ENCODE measurements at places on chromosomes 7 and 10.

DNA sequence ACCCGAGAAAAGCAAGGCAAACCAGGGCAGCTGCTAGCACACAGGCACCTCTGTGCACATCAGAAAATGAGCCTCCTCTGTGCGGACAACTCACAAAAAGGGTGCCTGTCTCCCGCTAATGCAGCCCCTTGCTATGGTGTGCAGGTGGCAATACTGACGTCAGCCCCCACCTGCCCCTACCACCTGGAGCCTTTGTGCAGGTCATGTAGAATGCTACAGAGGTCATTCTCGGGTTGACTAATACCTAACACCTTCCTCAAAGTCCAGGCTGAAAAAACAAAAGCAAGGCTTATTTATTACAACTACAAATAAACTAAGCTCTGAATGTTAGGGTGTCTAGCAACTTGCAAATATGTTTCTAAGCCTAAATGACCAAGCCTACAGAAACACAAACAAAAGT is 13.9 kb downstream of the PIP4K2A start:
- no peak for DNase-seq

- no peak for DNase-seq
Observed at GRCh38 chr10:119480667-119481066, 61.9 kb downstream of the RGS10 start.

- no peak for DNase-seq
Observed at GRCh38 chr7:468681-469562, 50.7 kb downstream of the PDGFA start.

DNA sequence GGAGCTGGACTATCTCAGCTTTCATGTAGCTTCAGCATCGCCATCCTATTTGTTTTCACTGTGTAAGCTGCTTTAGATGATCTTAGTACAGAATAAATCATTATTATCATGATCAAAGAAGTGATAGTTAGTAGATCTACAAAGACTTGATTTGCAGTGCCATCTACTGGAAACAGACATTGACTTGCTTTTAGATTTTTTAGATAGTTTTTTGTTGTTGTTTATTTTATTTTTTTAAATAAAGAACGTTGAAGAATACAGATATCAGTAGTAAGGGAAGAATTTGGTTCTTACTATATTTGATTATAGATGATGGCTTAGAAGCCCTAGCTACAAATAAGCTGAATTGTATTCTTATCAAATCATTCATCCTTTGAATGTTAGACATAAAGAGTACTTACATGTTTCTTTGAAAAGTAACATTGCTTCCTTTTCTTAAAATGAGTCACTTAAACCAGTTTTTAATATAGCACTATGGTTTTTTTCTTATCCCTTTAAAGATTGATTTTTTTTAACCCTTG is 6.3 kb upstream of the SFMBT2 start:
- no peak for DNase-seq

GRCh38 chr7:1532456-1533254 is 2.2 kb downstream of the MAFK start:
- DNase-seq = no peak

- DNase-seq = no peak
Observed at GRCh38 chr7:134307320-134307719, 9.4 kb downstream of the SLC35B4 start.

DNA sequence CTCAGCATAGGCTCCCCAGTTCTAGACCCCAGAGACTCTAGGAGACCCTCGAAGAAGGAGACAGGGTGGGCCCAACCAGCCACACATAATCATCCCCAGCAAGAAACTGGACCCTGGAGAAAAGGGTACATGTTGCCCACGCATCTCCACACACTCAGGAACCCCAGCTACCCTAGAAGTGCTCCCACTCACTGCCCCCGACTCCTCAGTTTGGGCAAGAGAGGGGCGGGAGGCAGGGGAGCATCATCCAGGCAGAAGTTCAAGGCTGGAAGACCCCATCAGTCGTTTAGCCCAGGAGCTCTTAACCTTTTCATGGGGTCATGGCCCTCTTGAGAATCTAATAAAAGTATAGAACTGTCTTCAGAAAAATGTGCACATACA is 1.8 kb upstream of the ZNF467 start:
- no peak for DNase-seq

DNA sequence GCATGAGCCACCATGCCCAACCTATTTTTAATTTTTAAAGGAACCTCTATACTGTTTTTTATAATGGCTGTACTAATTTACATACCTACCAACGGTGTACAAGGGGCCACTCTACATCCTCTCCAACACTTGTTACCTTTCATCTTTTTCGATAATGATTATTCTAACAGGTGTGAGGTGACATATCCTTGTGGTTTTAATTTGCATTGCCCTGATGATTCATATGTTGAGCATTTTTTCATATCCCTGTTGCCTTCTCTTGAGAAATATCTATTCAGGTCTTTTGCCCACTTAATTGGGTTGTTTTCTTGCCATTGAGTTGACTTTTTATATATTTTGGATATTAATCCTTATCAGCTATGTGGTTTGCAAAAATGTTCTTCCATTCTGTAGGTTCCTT is 167.0 kb downstream of the CTTNBP2 start:
- DNase-seq = no peak

GRCh38 chr10:131845505-131846239 is 55.1 kb upstream of the PPP2R2D start:
- DNase-seq = no peak

GRCh38 chr10:98041352-98042043 is 11.1 kb upstream of the CRTAC1 start:
- peak; percentile 59 for DNase-seq
